ENCODE measurements at places on chromosomes 3 and 15. TPM values are rescaled to one million over a fixed set of nuclear protein-coding genes. Genes with fewer than 3 reads are reported as not detected.

- DNase-seq: no peak
These were observed 6.2 kb downstream of the UBE2E1 start for GRCh38 chr3:23811919-23812318.

GRCh38 chr3:26012241-26012745 is 222.4 kb downstream of the OXSM start:
- DNase-seq: no peak

- DNase-seq: no peak
These were observed 5.3 kb downstream of the MYZAP start for GRCh38 chr15:57596978-57597377.

DNA sequence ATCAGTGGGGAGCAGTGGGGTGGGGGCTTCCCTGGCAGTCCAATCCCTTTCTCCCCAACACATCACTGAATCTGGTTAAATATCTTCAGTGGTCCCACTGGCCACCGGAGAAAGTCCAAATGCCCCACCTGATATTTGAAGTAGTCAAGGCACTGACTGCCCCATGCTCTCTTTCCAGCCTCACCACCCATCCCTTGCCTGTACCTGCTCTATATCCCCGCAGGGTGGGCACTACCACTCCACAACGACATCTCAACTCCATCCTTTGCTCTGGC is 101.7 kb downstream of the DAPK2 start:
- no peak for DNase-seq

GRCh38 chr15:76565366-76565765 is 228.8 kb downstream of the ISL2 start:
- no peak for DNase-seq

SLC22A13 gene
- total RNA-seq: 0.20 TPM
